ENCODE measurements at places on chromosomes 11 and 22. TPM values are rescaled to one million over a fixed set of nuclear protein-coding genes. Genes with fewer than 3 reads are reported as not detected.

Gene FJX1
- total RNA-seq: 4.0 TPM

Gene CSNK2A3
- total RNA-seq: 3.7 TPM

Gene HRAS
- 20.5 TPM for total RNA-seq

Gene HEPACAM
- total RNA-seq: not detected

Gene CENPM
- 9.9 TPM for total RNA-seq

Gene CHRM4
- not detected for total RNA-seq

Gene NCAM1
- total RNA-seq: 4.1 TPM

- no peak for DNase-seq
Measured at GRCh38 chr11:7501251-7501650, 12.5 kb upstream of the PPFIBP2 start.

GRCh38 chr22:45469281-45470073 is 33.2 kb upstream of the FBLN1 start:
- DNase-seq: no peak

DNA sequence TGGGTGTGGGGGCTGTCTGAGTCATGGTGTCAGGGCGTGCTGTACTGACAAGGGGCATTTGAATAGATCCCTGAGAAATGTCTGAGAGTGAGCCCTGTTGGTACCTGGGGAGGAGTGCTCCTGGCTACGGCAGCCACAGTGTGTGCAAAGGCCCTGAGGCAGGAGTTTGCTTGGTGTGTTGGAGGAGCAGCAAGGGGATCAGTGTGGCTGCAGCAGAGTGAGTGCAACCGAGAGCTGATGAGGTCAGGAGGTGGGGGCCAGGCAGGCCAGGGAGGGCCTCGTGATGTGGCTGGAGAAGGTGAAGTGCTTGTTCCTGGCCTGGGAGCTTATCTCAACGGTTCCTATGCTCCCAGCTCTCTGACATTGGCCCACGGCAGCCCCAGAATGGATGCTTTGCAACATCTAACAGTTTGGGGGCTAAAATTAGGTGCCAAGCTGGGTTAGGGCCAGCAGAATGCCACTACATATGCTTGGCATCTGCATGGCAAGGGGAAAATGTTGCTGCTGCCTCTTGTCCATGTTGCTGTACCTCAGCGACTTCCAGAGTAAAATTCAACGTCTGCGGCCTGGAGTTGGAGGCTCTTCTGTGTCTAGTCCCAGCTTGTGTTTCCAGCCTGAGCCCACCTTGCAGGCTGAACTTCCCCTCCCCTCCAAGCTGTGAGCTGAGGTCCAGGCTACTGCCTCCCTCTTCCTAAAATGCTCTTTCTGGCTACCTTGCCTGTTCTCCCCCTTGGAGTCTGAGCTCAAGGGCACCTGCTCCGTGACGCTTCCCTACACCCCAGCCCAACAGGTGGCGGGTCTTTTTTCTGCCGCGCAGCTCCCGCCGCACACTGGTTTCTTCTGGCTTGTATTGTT is 48.2 kb upstream of the MYEOV start:
- DNase-seq: no peak

GRCh38 chr11:31640611-31641010 is 131.0 kb downstream of the ELP4 start:
- no peak for DNase-seq

- DNase-seq: no peak
Measured at GRCh38 chr11:85257837-85258236, 369.3 kb downstream of the DLG2 start.

DNA sequence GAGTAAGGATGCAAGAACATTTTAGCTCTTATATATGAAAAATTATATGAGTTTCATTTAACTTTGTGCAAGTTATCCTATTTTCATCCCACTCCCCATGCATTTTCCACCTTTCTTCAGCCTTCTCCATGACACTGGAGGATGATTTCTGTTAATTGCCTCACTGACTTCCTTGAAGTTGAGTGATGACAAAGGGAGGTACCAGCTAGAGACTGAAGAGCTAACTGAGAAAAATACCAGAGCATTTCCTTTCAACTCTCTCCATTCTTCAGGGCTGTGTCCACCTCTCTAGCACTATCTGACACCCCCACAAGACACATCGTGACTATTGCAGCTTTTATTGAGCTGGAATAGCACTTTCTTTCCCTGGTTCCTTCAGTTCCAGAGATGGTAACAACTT is 711.6 kb upstream of the LRRC4C start:
- DNase-seq: no peak

GRCh38 chr22:24816806-24817205 is 10.8 kb downstream of the SGSM1 start:
- DNase-seq: no peak

GRCh38 chr11:37788141-37788877 is 1190.3 kb upstream of the RAG2 start:
- no peak for DNase-seq

- DNase-seq: no peak
Measured at GRCh38 chr11:47087801-47088200, 88.9 kb downstream of the ARFGAP2 start.

GRCh38 chr11:114348200-114349191 is 51.8 kb downstream of the C11orf71 start:
- DNase-seq: peak; percentile 78

DNA sequence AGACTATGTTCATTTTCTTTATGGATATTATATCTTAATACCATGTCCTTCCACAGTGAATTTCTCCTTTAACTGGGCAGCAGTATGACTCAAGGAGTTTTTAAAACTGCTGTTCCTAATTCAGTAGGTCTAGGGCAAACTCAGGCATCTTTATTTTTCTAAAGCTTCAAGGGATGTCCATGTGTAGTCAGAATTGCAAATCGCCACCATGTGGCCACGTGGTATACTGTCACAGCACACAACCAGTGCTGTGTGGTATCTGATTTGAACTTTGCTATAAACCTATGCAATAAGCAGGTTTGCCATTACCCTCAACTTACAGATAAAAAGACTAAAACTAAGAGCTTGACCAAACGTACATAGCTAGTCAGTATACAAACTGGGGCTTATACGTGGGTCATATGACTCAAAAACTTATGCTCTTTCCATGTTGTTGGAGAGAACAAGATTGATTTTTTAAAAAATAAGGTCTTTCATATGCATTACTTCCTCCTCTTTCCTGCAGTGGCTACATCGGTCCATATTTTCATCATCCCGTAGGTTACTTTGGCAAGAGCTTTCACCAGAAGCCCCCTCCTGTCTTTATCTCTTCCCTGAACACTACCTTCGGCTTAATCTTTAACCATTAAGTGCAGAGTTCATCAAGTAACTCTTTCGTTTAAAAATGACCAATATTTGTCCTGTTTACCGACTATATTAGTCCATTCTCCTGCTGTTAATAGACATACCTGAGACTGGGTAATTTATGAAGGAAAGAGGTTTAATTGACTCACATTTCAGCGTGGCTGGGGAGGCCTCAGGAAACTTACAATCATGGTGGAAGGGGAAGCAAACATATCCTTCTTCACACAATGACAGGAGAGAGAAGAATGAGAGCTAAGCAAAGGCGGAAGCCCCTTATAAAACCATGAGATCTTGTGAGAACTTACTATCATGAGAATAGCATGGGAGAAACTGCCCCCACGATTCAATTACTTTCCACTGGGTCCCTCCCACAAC is 8.0 kb upstream of the HTATIP2 start:
- DNase-seq: no peak

- DNase-seq: peak; percentile 87
Measured at GRCh38 chr11:59556115-59556916, 45.0 kb downstream of the OR4D9 start.

DNA sequence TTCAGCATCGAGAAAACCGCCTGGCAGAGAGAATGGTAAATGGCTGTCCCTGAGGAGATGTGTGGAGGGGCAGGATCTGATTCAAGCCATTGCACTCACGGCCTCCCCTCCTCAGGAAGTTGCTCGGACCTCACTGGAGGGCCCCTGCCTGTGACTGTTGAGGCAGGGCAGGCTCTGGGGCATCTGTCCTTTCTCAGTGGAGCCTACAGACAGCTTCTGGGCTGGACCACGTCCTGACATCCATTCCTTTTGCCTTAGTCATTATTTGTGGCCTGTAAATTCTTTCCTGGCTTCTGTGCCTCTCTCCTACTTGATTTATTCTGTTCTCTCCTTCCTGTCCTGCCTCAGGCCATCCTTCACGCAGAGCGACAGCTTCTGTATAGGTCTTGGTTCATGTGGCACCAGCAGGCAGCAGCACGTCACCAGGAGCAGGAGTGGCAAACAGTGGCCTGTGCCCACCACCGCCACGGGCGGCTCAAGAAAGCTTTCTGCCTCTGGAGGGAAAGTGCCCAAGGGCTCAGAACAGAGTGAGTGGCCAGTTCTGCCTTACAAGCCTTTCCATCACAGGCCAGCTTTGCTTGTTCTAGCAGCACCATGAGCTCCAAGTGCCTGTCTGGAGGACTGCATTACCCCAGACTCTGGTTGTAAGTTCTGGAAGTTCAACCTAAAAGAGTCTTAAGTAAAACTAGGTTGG is 59.6 kb downstream of the PISD start:
- DNase-seq: no peak

All from lung (tissue), 17 donors.